Amniotic epithelial cell (primary cell): ENCODE measurements at places on chromosomes 12 and 14.
A peak's percentile ranks its signal among the peaks of the same experiment; 100 is the strongest.

GRCh38 chr12:22858849-22859570 is 234.0 kb downstream of the ETNK1 start:
- DNase-seq = peak; percentile 59

GRCh38 chr12:96020314-96021003 is 14.9 kb downstream of the LTA4H start:
- DNase-seq = no peak

GRCh38 chr14:38003746-38004609 is 203.7 kb upstream of the SSTR1 start:
- no peak for DNase-seq

GRCh38 chr12:10136637-10137205 is 6.7 kb upstream of the CLEC7A start:
- DNase-seq = no peak

DNA sequence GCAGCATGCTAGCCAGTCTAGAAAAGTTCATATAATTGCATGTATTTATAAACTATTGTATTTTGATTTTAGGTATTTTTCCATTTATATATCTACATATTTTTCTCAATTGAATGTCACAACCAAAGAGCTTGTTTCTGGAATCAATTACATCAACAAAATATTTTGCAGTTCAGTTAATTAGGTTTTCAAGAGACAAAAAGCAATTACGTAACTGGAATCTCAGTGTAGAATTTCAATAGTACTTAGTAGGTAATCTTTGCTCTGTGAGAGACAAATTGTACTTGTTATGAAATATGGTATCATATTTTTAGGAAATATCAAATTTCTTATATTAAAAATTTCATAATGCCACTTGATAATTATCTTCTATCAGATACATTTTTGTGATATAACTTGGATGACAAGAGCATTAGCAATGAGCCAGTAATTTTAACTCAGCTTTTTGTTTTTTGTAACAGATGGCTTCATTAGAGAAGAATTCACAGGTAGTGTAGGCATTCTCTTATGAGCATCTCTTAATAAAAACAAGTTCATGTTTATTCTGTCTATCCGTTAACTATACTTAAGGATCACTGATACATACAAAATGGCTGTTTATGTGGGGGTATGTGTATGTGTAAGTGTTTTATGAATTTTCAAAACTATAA is 774.7 kb downstream of the C12orf50 start:
- no peak for DNase-seq

GRCh38 chr12:58540480-58541299 is 379.6 kb downstream of the LRIG3 start:
- DNase-seq = peak; percentile 87
